ENCODE measurements at places on chromosomes 16 and 17. TPM values are rescaled to one million over a fixed set of nuclear protein-coding genes. Genes with fewer than 3 reads are reported as not detected.

DNA sequence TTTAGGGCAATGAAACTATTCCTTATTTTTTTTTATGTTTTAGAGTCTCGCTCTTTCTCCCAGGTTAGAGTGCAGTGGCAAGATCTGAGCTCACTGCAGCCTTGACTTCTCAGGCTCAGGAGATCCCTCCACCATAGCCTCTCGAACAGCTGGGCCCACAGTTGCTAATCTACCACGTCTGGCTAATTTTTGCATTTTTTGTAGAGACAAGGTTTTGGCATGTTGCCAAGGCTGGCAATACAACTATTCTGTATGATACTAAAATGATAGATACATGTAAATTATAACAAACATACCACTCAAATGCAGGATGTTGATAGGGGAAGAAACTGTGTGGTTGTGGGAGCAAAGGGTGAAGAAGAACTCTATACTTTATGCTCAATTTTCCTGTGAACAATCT lies 401.3 kb downstream of the ZFHX3 start:
- peaks cover 5% of the 10 kb centered on the region for H3K4me1 ChIP-seq
- DNase-seq = no peak
- H3K4me3 ChIP-seq = no peak overlapping the region
- no peak overlapping the region for H3K27ac ChIP-seq
- H3K27me3 ChIP-seq = no peaks in the 10 kb centered on the region

DNA sequence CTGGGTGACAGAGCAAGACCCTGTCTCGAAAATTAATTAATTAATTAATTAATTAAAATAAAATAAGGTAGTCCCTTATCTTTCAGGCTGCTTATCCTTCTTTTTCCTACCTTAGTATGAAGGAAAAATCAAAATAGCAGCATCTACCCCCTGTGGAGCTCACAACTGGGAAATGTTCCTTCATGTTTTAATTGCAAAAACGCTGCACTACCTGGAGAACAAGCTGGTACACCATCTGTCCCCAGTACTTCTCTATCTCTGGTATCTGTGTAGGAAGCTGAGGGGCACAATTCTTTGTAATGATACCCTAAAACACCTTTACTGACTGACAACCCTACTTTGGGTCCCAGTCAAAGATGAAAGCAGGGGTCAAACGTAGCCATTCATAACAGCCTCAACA lies 55.1 kb upstream of the MNT start:
- no peaks in the 10 kb centered on the region for H3K4me1 ChIP-seq
- no peaks in the 10 kb centered on the region for H3K27me3 ChIP-seq
- no peak overlapping the region for H3K4me3 ChIP-seq
- H3K27ac ChIP-seq = no peak overlapping the region
- no peak for DNase-seq

DNA sequence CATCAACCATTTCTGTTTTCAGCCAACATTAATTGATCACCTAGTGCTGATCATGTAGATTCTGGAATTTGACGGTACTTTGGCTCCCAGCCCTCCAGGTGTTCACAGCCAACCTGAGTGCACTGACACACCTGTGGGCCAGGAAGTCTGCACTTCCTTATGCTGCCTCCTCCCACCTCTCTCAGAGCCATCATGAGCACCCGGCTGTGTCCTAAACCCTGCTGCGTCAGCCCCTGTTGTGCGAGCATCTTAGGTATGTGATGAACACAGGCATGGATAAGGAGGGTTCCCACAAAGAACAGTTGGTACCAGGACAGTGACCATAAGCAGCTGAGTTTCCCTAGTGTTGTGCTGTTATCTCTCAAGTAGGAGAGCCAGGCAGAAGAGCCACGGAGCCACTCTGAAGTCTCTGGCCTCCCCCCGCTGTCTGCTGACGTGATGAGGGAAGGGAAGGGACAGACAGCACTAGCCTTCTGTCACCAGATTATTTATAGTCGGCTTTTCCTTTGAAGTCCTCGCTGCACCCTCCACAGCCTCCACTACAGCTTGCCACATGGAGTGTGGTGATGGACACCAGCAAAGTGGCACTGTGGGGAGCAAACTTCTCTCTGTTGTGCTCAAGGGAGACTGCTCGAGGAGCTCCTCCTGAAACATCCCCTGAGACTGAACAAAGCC lies 162.8 kb upstream of the ANKFN1 start:
- H3K36me3 ChIP-seq = no peaks in the 10 kb centered on the region
- DNase-seq = no peak
- peaks cover 3% of the 10 kb centered on the region for H3K27me3 ChIP-seq
- H3K4me1 ChIP-seq = no peaks in the 10 kb centered on the region
- H3K27ac ChIP-seq = no peak overlapping the region

DNA sequence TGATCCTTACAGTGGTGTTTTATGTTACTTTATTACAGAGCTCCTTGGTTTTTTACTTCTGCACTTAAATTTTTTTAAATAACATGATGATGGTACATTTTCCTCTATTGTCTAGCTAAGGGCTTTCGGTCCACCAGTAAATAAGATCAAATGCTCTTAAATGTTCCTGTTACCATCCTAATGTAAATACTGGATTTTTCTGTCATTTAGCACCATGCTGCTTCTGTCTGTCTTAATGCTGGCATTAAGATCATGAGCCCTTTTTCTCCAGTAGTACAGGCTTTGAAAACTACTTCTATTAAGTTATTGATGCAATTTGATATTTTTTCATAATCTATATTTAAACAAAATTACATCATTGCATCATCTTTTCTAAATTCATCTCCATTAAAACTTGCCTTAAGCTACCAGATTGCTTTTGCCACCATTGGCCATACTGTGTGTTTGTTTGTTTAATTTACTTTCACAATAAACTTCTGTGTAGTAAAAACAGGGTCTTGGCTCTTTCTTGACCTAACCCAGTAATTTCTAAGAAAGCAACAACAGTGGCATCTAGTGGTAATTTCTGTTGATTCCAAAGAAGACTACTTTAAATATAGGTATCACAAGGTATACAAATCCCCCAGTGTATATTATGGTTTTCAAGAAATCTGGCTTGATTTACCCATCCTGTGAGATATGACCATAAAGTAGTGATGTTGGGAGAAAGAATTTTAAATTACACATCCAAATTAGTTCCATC lies 9.0 kb upstream of the PHAF1 start:
- H3K27me3 ChIP-seq = no peaks in the 10 kb centered on the region
- no peak overlapping the region for H3K27ac ChIP-seq
- DNase-seq = peak; percentile 34
- peaks cover 12% of the 10 kb centered on the region for H3K4me1 ChIP-seq
- H3K4me3 ChIP-seq = no peak overlapping the region

- no peak overlapping the region for H3K27ac ChIP-seq
- no peak overlapping the region for H3K4me3 ChIP-seq
- peaks cover under 1% of the 10 kb centered on the region for H3K27me3 ChIP-seq
- no peak for DNase-seq
- no peaks in the 10 kb centered on the region for H3K4me1 ChIP-seq
Observed at GRCh38 chr17:40686192-40686591, 17.4 kb downstream of the KRT24 start.

GRCh38 chr16:81837312-81837751 lies 58.2 kb downstream of the PLCG2 start:
- H3K36me3 ChIP-seq = peaks cover 20% of the 10 kb centered on the region
- DNase-seq = peak; percentile 63
- H3K27me3 ChIP-seq = no peaks in the 10 kb centered on the region

GRCh38 chr17:79018370-79018695 lies 5.6 kb upstream of the C1QTNF1 start:
- DNase-seq = no peak
- H3K4me1 ChIP-seq = no peaks in the 10 kb centered on the region
- peaks cover 5% of the 10 kb centered on the region for H3K27me3 ChIP-seq
- no peaks in the 10 kb centered on the region for H3K36me3 ChIP-seq
- H3K27ac ChIP-seq = no peak overlapping the region

DNA sequence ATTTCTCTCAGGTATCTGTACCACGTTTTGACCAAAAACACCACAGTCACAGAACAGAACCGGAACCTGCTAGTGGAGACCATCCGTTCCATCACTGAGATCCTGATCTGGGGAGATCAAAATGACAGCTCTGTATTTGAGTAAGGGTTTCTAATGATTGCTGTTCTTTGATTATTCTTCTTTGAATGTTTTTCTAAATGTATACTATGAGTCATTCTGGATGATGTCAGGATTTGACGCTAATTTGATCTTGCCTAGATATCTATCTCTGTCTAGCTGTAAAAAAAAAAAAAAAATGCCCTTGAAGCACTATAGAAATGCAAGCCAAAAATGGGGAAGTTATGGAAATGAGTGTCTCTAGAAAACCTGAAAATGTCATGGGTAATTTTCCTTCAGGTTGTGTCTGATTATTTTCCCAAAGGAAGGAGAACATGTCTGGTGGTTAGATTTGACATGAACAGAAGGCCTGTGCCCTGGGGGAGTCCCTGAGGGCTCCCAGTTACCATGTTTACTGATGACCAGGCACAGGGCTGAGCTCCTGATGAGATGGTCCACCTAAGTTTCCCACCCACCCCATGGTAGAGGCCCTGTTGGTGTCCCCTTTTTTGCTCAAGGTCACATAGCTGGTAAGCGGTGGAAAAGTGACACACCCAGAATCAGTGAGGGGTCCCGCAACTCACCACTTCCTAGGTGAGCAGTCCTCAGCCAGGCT lies 13.6 kb downstream of the CLEC16A start:
- peaks cover 21% of the 10 kb centered on the region for H3K4me1 ChIP-seq
- no peaks in the 10 kb centered on the region for H3K27me3 ChIP-seq
- no peak overlapping the region for H3K4me3 ChIP-seq
- H3K27ac ChIP-seq = no peak overlapping the region

GRCh38 chr16:8919089-8919933 lies 37.2 kb downstream of the LITAFD start:
- DNase-seq = no peak
- no peak overlapping the region for H3K4me3 ChIP-seq
- H3K36me3 ChIP-seq = peaks cover 6% of the 10 kb centered on the region
- H3K27ac ChIP-seq = no peak overlapping the region
- no peaks in the 10 kb centered on the region for H3K27me3 ChIP-seq

DNA sequence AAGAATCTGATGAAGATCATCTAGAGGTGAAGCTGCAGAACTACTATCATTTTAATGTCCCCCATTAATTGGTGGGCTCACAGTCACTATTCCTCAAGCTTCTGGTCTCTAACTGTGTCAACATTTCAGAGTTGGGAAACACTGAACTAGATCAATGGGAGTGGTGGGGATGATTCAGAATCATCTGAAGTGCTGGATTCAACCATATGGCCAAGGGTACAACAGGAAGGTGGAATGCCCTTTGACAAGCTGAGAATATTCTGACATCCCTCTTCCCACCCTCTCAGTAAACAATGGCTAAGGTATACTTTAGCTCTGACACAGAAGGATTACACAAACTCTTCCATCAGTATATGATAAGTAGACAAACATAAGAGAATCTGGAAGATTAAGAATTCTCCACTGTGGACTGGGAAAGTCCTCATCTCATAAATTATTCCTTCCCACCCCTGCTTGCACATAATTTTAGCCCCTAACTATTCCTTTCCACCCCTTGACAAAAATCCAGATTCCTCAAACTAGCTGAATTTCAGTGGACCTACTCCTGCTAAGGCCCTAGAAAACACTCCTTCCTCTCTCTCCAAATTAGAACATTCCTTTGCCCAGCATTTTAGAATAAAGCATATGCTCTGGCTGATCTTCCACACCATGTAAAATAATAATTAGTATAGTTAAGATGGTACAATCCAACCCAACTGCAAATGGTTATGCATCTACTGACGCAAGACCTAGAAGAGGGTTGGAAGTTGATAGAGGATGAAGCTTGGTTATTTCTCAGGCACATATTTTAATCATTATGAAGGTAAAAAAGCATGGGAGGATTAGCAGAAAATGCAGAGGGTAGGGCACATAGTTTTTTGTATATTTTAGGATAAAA lies 16.3 kb upstream of the RFFL start:
- DNase-seq = no peak
- H3K36me3 ChIP-seq = no peaks in the 10 kb centered on the region
- H3K4me1 ChIP-seq = peaks cover 17% of the 10 kb centered on the region
- H3K27ac ChIP-seq = no peak overlapping the region
- H3K27me3 ChIP-seq = no peaks in the 10 kb centered on the region
- no peak overlapping the region for H3K4me3 ChIP-seq

GRCh38 chr17:4582691-4583090 lies 1.6 kb upstream of the SMTNL2 start:
- no peaks in the 10 kb centered on the region for H3K36me3 ChIP-seq
- peaks cover 16% of the 10 kb centered on the region for H3K4me1 ChIP-seq
- no peak overlapping the region for H3K27ac ChIP-seq
- peaks cover 41% of the 10 kb centered on the region for H3K27me3 ChIP-seq
- no peak for DNase-seq
- H3K4me3 ChIP-seq = no peak overlapping the region

GRCh38 chr16:74923766-74924460 lies 61.0 kb downstream of the WDR59 start:
- H3K4me3 ChIP-seq = no peak overlapping the region
- no peaks in the 10 kb centered on the region for H3K27me3 ChIP-seq
- peaks cover 46% of the 10 kb centered on the region for H3K36me3 ChIP-seq
- DNase-seq = no peak
- H3K27ac ChIP-seq = no peak overlapping the region

DNA sequence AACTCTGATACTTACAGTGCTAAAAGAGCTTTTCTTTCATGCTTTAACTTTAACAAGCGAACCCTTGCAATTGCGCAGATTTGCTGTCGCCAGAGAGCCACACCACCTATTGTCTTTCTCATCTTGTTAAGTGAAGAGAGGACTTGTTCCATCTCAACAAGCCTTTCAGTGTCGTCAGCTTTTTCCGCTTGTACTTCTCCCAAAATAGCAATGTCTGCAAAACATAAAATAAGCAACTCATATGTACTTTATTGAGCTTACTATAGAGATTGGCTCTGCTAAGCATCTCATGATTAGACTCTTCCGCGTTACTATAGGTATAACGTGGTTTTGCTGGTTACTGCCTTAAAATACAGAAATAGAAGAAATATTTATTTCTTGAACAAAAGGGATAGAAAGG lies 51.9 kb downstream of the ABCA8 start:
- H3K27me3 ChIP-seq = no peaks in the 10 kb centered on the region
- H3K27ac ChIP-seq = no peak overlapping the region
- DNase-seq = no peak
- H3K36me3 ChIP-seq = no peaks in the 10 kb centered on the region
- H3K4me1 ChIP-seq = no peaks in the 10 kb centered on the region

Gene FASN
- polyA plus RNA-seq = 19.4 TPM

Gene EMP2
- polyA plus RNA-seq = 0.06 TPM

Gene CHST4
- polyA plus RNA-seq = not detected

Gene HCRT
- polyA plus RNA-seq = not detected

Gene KRT34
- polyA plus RNA-seq = not detected

Data from B cell (primary cell).